ENCODE measurements at places on chromosomes 3 and 15.
A peak's percentile ranks its signal among the peaks of the same experiment; 100 is the strongest.

DNA sequence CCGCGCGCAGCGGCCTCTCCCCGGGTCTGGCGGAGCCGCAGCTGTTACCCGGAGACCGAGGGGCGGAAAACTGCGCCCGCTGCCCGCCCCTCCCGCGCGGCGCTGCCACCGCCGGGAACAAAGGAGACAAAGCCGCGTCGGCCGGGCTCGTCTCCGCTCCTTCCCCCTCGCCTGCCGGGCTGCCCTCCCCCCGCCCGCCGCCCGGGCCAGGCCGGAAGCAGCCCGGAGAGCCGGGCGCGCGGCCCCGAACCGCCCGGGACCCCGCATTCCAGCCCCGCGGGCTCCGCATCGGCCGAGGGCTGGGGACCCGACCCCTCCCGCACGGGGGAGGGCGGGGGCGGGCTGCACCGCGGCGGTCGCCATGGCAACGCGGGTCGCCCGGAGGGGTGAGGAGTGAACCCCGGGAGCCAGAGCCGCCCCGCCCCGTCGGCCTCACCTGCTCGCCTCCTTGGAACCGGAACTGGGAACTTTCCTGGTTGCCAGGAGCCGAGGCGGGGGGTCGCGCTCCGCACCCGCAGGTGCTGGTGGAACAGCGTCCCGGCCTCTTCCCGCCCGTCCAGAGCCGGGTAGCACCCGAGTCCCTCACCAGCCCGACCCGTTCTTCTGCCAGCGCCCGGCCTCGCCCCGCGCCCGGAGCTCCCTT, 448 bp downstream of the PLXNB1 start:
- no peak for DNase-seq

- no peak for DNase-seq
Measured at GRCh38 chr3:160951642-160952487, 153.3 kb downstream of the B3GALNT1 start.

DNA sequence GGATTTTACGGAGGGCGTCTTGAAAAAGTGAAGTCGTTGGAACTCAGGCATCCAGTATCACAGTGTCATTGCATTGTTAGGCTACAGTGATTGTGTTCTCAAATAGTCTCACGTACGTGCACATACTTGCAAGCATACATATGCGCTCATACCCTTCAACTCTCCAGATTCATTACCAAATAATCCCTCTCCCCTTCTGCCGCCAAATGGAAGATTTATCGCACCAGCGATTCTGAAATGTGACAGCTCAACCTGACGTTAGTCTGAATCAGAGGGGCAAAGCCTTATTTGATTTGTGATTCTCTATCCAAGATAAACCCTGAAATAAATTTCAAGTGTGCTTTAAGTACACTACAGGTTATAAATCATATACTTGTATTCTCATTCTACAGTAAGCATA, 119.4 kb downstream of the GADL1 start:
- no peak for DNase-seq

- DNase-seq: no peak
Measured at GRCh38 chr3:19364148-19364547, 215.8 kb downstream of the KCNH8 start.

GRCh38 chr15:98686983-98687382, 38.6 kb downstream of the IGF1R start:
- no peak for DNase-seq

DNA sequence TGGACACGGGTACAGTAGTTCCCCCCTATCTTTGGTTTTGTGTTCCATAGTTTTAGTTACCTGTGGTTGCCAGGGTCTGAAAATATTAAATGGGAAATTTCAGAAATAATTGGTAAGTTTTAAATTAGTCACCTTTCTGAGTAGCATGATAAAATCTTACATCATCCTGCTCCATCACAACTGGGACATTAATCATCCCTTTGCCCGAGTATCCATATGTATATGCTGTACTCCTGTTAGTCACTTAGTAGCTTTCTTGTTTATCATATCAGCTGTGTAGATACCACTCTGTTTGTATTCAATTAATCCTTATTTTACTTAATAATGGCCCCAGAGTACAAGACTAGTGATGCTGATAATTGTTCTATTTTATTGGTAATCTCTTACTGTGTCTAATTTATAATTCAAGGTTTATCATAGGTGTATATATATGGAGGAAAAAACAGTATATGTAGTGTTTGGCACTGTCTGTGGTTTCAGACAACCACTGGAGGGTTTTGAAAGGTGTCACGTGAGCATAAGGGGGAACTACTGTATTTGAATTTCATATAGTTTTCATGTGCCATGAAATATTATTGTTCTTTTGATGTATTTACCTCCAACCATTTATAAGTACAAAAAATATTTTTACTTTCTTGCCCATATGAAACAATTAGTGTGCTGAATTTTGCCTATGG, 41.4 kb downstream of the CTDSPL2 start:
- DNase-seq: peak; percentile 17

- DNase-seq: no peak
Measured at GRCh38 chr3:56998076-56998529, 62.4 kb upstream of the SPATA12 start.

DNA sequence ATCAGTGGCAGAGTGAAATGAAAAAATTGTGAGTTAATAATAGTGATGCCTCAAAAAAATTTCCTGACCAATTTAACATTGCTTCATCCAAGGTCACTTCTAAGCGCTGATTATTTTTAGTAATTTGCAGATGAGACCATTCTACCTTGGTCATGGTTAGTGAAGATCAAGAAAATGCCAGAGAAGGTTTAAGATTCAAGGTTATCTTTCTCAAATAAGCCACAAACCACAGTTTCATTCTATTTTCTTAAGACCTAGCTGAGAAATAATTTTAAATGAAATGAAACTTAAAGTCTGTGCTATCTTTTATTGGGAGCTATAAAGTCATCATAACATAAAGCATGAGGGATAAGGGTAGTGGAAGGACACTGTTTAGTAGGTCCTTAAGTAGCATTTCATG, 353.9 kb upstream of the NAALADL2 start:
- DNase-seq: no peak

DNA sequence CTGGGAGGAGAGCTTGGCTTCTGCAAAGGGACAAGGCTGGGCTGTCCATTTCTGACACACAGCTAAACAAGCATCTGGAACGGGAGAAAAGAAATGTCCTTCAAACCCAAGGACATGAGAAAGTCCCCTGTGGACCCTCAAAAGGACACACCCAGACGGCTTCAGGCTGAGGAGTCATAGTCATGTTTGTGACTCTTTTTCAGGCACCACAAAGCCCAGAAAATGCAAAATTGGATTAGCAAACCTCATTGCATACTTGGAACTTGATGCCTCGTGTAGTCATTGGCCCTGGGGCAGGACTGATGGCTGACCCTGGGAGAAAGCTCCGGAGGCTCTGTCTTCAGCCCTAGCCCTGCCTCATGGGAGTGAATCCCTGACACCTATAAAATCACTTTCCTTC, 21.5 kb downstream of the FAM174B start:
- no peak for DNase-seq

- no peak for DNase-seq
Measured at GRCh38 chr3:155412904-155413303, 119.4 kb upstream of the STRIT1 start.

DNA sequence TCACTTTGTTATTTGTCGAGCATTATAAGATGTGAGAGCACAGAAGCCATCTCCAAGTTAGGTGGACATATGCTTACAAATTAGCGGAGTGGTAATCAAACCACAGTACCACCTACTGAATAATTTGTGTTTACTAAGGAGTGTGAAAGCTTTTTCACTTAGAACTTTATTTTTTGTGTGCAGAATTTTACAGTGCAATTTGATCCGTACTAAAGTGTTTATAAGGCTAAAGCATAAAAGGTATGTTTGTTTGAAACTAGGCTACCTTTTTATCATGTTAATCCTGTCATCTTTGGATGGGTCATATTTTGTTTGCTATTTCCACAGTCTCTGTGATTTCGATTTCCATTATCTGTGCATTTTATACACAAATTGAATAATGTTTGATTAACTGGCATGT, 37.5 kb downstream of the MAP2K5 start:
- no peak for DNase-seq

GRCh38 chr15:87633525-87633924, 623.0 kb downstream of the NTRK3 start:
- DNase-seq: no peak

DNA sequence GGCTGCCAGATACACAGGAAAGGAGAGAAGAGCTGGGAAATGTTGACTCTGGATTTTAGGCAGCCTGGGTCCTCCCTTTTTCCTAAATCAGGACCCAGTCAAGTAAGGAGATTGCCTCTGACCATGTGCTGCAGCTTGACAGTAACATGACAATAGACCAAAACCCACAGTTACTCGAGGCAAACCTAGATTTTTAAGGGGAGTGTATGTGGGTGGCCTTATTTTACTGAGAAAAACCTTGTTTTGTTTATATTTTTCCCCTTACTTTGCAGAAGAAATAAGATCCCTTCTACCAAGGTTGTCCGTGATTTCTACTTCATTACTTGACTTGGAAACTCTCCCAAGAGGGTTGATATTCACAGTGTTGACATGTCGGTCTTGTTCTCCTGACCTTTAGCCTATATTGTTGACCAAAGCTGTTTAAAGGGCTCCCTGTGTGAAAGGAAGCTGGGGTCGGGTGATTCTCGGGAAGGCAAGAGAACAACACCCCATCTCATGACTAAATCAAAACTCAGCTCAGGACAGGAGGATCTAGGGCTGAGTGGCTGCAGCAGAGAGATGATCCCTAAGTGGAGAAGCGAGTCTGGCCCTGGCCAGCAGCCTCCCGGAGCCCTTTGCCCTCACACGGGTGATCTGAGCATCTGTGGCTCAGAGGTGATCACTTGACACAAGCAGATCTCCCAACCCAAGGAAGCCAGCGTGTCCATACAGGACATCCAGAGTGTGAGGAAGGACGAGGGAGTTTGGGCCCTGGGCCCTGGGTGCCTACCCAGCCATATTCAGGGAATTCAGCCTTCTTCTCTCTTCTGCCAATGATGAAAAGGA, 31.0 kb upstream of the SLCO2A1 start:
- DNase-seq: no peak

GRCh38 chr3:74613060-74613459, 1.4 kb downstream of the CNTN3 start:
- no peak for DNase-seq

- DNase-seq: no peak
Measured at GRCh38 chr3:123448536-123449101, at the start of gene ADCY5. Gene ADCY5, minus strand, starts transcription at chr3:123449090. Its CDS starts 545 bp downstream, at chr3:123448545.

- no peak for DNase-seq
Measured at GRCh38 chr15:69559440-69560190, 107.0 kb downstream of the RPLP1 start.

- no peak for DNase-seq
Measured at GRCh38 chr3:126064627-126065258, 19.2 kb downstream of the SLC41A3 start.

- DNase-seq: no peak
Measured at GRCh38 chr15:44199393-44199792, 4.3 kb upstream of the FRMD5 start.

DNA sequence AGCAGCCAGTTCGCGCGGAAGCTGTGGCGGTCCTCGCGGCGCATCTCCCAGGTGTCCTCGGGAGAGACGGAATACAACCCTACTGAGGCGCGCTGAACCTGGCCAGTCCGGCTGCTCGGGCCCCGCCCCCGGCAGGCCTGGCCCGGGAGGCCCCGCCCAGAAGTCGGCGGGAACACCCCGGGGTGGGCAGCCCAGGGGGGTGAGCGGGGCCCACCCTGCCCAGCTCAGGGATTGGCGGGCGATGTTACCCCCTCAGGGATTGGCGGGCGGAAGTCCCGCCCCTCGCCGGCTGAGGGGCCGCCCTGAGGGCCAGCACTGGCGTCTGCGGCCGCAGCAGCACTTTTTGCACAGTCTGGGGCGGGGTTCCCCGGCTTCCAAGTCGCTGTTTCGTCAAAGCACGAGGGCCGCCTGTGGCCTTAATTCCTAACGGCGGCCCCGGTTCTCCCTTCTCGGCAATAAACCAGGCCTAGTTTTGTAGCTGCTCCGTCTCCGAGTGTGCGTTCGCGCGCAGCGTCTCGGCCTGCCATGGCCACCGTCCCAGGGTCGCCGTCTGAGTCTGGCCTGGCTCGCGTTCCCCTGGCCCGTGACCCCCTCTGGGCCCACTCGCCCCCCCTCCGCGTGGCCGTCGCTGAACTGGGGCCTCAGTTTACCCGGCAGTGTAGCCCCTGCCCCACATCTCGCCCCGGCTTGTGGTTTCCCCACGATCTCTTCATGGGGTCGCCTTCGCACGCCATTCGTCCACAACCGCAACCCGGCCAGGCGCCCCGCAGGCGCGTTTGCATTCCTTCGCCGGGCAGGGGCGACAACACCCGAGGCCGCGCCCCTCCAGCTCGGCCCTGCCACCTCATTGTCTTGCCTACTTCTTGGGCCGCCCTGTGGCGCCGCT, 30.0 kb downstream of the NBEAL2 start:
- peak; percentile 85 for DNase-seq

GRCh38 chr3:173065543-173065981, 75.5 kb downstream of the SPATA16 start:
- no peak for DNase-seq

All from fibroblast of skin of left biceps (primary cell).